Activated naive CD4-positive, alpha-beta T cell (primary cell): ENCODE measurements at places on chromosomes 3 and 15.

DNA sequence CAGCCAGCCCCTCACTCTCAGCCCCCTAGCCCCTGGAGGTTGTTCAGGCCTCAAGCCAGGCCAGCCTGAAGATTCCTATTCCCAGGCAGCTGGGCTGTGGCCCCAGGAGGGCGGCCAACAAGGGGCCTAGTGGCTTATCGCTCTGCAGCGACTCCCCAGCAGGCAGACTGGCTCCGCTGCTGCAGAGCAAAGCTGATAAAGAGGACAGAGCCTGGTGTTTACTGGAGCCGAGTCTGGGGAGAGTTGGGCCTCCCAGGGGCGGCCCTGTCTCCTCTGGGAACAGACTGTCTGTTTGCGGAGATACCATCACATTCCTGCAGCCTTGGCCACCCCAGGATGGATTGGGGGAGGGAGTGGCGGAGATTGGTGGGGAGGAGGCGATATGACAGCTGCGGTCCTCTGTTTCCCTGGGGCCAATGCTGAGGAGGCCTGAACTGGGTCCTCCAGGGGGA is 22.4 kb upstream of the SMAD6 start:
- DNase-seq: no peak

GRCh38 chr3:152061296-152061695 is 187.9 kb downstream of the SUCNR1 start:
- DNase-seq: no peak

DNA sequence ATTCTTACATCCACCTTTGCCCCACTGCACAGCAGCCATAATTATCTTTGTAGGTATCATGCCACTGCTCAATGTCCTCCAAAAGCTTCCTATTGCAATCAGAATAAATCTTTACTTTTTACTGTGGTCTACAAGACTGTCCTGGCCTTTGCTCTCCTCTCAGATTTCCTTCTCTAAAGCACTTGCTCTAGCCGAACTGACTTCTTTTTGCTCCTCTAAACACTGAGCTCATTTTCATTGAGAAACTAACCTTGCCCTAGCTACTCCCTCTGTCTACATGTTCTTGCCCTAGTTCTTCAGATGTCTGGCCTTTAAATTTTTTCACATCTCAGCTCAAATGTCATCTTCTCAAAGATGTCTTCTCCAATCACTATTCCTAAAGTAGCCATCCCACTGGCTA is 342.8 kb downstream of the TBC1D5 start:
- DNase-seq: no peak

- no peak for DNase-seq
Measured at GRCh38 chr3:61956236-61956635, 394.9 kb downstream of the PTPRG start.

- no peak for DNase-seq
Measured at GRCh38 chr3:4751502-4752101, 227.6 kb upstream of the BHLHE40 start.

DNA sequence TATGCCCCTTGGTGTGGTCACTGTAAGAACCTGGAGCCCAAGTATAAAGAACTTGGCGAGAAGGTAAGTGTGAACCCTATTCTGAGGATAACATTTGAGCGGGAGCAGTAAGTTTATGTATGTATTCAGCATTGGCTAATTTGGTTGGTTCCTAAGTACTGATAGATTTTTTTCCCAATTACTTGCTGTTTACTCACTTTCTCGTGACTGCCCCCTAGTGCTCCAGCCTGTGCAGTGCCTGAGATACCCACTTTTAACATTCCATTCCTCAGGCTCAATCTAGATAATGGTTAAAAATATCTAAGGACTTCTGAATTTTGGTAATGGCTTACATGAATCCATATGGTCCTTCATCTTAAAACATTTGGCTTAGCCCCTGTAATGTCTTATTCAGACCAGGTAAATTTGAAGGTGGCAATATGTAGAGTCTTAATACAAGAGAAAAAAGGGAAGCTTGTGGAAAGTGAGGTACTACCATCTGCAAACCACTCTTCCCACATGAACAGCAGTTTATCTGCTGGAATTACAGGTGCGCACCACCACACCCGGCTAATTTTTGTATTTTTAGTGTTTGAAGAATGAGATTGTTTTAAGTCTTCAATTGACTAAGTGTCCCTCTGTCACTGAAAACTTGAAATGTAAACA is 7.1 kb downstream of the ELL3 start:
- no peak for DNase-seq

- DNase-seq: no peak
Measured at GRCh38 chr3:94548581-94549316, 485.9 kb downstream of the NSUN3 start.

DNA sequence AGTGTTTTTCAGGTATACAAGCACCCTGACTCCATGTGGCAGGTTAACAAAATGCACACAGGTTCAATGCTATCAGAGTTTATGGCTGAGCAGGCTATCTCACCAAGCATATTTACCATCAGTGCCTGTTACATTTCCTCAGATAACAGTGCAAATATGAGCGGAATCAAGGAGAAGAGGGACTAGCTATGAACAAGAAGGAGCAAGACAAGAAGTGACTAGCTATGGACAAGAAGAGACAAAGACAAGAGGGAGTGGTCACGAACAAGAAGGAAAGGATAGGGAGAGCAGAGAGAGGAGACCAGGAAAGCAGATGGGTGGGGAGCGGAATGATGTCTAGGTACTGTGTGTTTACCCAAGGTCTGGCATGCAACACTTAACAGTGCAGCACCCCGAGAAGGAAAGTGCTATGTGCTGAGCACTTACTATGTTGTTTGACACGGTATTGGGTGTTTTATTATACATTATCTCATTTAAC is 8.6 kb downstream of the ILDR1 start:
- no peak for DNase-seq

GRCh38 chr15:77352887-77353286 is 67.0 kb downstream of the PEAK1 start:
- no peak for DNase-seq

- DNase-seq: no peak
Measured at GRCh38 chr3:122004107-122004506, 17.9 kb downstream of the ILDR1 start.

DNA sequence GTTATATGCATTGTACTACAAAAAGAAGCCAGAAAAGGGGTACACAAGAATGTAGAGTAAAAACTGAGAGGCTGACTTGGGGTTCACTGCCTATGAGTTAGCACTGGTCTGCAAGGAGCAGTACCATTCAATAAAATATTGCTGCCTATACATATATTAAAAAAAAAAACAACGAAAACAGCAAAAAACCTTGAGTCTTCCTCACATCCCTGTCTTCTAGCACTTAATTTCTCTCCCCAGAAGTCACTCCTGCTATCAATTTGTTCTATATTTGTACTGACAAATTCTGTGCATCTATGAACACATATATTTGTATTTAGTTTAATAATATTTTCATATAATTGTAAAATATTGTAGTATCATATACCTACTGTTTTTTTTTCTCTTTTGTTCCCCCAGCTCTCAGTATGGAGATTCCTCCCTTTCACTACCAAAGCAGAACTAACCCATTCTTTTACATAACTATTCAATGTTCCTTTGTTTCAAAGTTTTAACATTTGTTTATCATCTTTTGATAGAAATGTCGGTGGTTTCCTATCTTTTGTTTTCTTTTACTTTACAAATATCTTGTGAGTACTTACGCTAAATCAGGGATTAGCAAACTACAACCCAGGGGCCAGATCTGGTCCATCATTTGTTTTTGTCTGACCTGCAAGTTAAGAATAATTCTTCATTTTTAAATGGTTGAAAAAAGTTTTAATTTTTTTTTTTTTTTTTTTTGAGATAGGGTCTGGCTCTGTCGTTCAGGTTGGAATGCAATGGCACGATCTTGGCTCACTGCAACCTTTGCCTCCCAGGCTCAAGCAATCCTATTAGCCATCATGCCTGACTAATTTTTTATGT is 14.8 kb upstream of the FEM1B start:
- no peak for DNase-seq

GRCh38 chr3:115931581-115931980 is 308.3 kb downstream of the GAP43 start:
- no peak for DNase-seq

DNA sequence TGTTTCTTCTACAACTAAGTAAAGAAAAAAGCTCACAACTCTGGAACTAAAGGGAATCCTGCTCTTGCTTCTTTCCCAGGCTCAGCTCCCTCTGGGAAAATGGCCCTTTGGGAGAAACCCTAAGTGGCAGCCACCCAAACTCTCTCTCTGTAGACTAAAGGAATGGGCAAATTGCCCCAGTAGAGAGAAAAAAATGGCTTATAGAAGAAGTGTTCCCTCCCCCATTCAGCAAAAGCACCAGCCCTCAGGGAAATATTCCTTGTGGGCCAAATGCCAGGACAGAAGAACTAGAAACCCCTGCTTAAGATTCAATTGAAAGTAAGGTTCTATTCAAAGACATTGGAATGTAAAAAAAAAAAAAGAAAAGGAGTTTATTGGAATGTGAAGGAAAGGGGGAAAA is 603.7 kb upstream of the ALCAM start:
- DNase-seq: no peak
